ENCODE measurements at places on chromosomes 2 and 18. TPM values are rescaled to one million over a fixed set of nuclear protein-coding genes. Genes with fewer than 3 reads are reported as not detected.

Gene CFLAR
- 173 TPM for total RNA-seq

Gene RSAD2
- total RNA-seq, result 5.3 TPM

Gene SNORC
- total RNA-seq, result 0.63 TPM

Gene CEBPZ
- 56.4 TPM for total RNA-seq

Gene VIT
- not detected for total RNA-seq

Gene DYNAP
- total RNA-seq, result not detected
